Activated T-cell treated with anti-CD3 and anti-CD28 coated beads, Interleukin-2, amount 50 U/mL, for 4 hours (primary cell): ENCODE measurements at places on chromosomes 13 and 19. TPM values are rescaled to one million over a fixed set of nuclear protein-coding genes. Genes with fewer than 3 reads are reported as not detected.

Gene ANKRD10
- total RNA-seq = 52.4 TPM

Gene C19orf81
- 0.95 TPM for total RNA-seq

DNA sequence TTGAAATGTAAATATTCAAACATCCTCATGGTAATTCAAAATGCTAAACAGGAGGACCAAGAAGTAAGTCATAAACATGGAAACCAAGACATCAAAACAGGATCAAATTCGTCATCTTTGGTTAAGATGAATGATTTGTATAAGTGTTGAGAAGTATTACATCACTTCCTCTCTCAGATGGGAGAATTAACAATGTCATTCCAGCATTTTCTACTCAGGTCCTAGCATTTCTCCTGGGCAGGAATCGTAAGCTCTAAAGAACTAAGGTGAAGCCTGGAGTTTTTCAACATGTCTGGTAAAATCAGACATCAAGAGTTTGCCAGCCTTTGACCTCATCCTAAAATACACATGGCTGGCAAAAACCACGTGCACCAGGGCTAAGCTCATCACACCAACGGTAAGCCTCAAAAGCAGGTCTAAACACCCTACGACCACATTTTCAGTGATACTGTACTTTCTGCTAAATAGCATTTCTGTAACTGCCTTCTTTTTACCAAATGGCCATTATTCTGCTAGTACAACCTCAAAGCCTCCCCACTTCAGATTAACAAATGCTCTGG lies 24.8 kb downstream of the RANBP3 start:
- no peak for DNase-seq

Gene ALG5
- 49.3 TPM for total RNA-seq
